Activated T-cell treated with anti-CD3 and anti-CD28 coated beads for 48 hours (primary cell): ENCODE measurements at places on chromosomes 4 and X.

DNA sequence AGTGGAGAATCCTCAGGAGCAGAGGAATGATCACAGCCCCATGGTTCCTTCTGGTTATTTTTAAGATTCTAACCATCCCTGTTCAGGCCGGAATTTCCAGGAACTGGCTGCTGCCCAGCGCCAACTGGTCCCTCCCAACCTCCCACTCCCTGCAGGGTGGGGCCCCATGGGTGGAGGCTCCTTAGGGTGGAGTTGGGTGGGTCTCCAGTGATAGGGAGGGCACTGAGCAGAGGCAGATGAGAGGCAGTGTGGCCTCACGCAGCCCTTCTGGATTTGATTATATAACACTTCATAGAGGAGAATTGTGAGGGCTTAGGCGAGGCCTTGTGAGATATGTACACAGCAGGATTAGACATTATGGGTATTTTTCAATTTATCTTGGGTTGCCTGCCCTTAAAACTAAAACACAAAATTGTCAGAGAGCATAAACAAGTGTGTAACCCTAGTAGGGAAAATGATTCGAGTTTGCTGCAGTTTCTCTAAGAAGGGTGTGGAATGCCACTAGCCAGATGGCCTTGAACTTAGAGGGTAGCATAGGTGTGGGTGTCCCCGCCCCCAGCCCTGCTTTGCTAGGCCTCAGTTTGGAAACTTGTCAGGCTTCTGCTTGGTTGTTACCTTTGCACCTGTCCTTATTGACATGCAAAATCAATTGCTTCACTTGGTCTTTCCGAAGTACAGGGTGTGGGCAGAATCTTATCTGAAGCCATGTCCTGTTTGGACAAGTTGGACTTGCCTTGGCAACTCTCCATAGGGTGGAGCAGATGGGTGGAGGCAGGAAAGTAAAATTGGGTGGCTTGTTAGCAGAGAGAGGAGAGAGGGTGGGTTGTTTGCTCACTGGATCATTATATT is 9.4 kb downstream of the KLF3 start:
- DNase-seq, result no peak

GRCh38 chr4:108849611-108850168 is 86.8 kb upstream of the ETNPPL start:
- no peak for DNase-seq

GRCh38 chr4:21413807-21414370 is 534.7 kb downstream of the KCNIP4 start:
- DNase-seq, result no peak

GRCh38 chr4:3666263-3666662 is 99.9 kb upstream of the ADRA2C start:
- no peak for DNase-seq

DNA sequence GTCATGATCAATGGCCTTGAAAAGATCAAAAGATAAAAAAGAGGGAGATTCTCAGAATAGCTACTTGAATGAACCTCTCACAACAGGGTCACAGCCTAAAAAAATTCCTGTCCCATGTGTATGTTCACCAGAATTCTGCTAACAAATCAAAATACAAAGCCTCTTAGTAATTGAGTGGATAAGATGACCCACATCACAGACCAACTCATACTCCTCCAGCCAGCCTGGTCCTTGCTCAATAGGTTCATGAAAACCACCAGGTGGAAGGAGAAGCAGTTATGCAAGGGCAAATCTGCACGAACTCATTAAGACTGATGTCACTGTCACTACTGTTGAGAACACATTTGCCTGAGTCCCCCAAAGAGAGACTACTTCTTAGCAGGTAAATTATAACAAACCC is 21.5 kb downstream of the WDFY3 start:
- DNase-seq, result no peak

DNA sequence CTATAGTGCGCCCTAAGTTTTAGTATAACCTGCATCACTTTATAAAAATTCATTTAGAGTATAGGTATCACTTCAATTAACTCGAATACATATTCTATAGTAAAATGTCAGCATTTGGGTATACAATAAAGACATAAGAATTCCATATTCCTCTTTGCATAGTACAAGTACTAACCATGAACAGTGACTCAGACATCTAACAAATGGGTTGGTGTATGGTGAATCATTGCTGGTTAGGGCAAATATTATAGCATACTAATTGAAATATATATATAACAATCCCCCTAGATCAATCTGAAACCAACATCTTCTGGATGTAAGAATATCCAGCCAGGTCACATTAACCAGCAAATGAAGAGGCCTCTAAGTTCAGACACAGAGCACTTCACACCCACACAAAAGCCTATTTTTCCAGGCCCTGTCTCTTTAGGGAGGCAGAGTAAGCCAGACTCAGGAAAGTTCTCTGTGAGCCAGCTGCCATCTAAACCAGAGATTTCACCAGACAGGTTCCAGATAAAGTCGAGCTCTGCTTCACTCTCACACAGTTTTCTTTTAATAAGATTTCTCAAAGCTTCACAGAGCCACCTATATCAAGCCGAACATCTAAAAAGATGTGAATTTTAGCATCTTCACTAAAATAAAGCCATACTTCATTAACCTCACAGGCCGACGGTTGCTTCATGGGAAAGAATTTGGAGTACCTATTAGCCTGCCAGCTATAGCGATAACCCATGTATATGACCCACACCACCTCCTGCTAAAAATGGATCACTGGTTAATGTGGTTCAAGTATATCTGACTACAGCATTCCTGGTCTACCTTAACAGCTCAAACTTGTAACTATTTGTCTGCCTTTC is 200.0 kb upstream of the FTHL17 start:
- DNase-seq, result no peak

- DNase-seq, result no peak
Observed at GRCh38 chrX:22985958-22986357, 13.8 kb upstream of the DDX53 start.

- DNase-seq, result no peak
Observed at GRCh38 chr4:140331876-140332275, 41.6 kb upstream of the SCOC start.
